Skeletal muscle cell (primary cell): ENCODE measurements at places on chromosomes 6 and 20.

DNA sequence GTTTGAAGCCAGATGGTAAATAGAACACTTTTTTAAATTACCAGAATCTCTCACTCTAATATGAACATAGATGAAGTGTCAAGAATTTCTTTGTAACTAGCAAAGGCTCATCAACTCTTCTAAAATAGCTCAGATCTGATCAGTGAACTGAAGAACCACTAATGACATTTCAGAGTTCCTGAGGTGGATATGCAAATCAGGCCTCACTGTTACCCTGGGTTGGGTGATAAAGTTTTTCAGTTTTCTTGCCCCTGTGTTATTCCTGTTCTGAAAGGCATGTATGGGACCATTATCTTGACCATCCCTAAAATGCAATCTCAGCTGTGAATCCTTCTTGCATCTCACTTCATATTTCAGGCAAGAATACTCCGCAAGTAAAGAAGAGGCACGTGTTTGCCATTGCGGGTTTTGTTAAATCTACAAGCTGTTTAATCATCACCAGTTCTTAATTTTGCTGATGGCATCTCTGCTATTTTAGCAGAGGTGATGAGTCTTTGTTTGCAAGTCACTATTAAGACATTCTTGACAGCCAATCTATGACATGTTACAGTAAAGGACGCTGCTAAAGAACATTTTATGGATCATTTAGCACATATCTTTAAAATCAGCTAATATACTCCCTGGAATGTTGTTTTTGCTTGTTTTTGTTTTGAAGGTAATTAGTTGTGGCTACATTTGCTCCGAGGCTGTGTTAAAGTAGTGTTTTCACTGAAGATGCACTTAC lies 47.9 kb downstream of the KHDC1L start:
- no peak for DNase-seq

- DNase-seq: no peak
These were observed 365.2 kb downstream of the SYNE1 start for GRCh38 chr6:152271776-152272464.

GRCh38 chr6:169227116-169227515 lies 26.5 kb downstream of the THBS2 start:
- no peak for DNase-seq

DNA sequence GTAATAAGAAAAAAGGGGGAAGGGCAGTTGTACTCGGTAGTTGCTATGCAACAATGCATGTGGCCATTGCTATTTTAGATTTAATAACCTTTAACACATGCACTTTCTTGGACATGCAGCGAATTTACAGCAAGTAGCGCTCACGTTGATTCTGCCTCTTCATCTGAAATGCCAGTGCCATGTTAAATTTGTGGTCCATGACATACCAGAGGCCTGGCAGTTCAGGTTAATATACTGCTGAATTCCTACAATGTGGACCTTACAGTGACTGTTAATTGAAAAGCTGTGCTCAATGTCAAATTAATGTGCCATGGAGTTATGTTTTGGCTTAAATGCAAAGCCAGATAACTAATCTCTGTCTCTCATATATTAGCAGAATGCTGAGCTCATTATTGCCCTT lies 699.7 kb downstream of the DOK5 start:
- no peak for DNase-seq
